ENCODE measurements at places on chromosomes 6 and 20.

DNA sequence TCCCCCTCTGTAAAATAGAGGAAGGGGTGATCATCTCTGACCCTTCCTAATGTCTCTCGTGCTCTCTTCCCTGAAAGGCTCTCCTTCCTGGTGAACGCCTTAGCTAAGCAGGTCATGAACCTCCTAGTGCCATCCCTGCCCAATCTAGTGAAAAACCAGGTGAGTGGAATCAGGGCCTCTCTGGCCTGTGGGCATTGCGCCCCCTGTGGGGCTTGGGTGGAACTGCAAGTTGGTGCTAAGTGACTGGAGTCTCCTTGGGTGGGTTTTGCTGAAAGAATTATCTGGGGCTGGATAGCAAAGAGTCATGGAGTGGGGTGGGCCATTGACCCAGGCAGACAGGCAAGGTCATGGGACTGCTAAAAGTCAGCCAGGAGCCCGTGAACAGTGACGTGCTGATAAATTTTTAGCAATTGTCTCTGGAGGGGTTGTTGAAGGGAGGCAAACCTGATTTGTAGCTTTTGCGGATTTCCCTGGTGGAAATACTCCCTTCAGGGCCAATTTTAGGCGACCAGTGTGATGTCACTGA lies 8.9 kb downstream of the BPIFB1 start:
- peak; percentile 90 for DNase-seq

GRCh38 chr6:151388997-151389617 lies 2.3 kb downstream of the ZBTB2 start:
- no peak for DNase-seq

DNA sequence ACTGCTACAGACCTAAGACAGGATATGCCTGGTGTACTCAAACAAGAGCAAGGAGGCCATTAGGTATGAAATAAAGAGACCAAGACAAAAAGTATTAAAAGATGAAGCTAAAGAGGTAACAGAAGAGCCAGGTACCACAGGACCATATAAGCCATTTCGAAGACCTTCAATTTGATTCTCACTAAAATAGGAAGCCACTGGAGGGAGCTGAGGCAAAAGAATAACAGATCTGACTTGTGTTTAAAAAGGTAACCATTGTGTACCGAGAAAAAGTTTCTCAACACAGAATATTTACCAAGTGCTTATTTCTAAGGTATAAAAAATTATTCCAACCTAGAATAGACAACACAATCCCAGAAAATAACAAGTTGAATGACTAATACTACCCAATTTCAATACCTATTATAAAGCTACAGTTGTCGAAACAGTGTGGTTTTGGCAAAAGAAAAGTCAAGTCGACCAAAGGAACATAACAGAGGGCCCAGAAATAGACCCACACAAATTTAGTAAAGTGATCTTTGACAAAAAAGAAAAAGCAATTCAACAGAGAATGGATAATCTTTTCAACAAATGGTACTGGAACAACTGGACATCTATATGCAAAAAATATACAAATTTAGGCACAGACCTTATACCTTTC lies 125.3 kb upstream of the DST start:
- no peak for DNase-seq

GRCh38 chr6:156851454-156851921 lies 74.3 kb downstream of the ARID1B start:
- DNase-seq, result no peak

DNA sequence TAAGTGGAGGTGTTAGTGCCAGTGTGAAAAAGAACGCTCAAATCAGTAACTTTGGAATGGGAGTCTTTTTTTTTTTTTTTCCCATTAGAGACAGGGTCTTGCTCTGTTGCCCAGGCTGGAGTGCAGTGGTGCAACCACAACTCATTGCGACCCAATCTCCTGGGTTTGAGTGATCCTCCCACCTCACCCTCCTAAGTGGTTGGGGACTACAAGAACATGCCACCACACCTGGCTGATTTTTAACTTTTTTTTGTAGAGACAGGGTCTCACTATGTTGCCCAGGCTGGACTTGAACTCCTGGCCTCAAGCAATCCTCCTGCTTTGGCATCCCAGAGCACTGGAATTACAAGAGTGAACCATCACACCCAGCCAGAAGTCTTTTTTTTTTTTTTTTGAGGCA lies 19.7 kb downstream of the LATS1 start:
- DNase-seq, result no peak

GRCh38 chr6:47621838-47622449 lies 76.4 kb upstream of the ADGRF4 start:
- no peak for DNase-seq

- DNase-seq, result peak; percentile 61
Observed at GRCh38 chr20:20814685-20815084, 102.2 kb upstream of the RALGAPA2 start.

DNA sequence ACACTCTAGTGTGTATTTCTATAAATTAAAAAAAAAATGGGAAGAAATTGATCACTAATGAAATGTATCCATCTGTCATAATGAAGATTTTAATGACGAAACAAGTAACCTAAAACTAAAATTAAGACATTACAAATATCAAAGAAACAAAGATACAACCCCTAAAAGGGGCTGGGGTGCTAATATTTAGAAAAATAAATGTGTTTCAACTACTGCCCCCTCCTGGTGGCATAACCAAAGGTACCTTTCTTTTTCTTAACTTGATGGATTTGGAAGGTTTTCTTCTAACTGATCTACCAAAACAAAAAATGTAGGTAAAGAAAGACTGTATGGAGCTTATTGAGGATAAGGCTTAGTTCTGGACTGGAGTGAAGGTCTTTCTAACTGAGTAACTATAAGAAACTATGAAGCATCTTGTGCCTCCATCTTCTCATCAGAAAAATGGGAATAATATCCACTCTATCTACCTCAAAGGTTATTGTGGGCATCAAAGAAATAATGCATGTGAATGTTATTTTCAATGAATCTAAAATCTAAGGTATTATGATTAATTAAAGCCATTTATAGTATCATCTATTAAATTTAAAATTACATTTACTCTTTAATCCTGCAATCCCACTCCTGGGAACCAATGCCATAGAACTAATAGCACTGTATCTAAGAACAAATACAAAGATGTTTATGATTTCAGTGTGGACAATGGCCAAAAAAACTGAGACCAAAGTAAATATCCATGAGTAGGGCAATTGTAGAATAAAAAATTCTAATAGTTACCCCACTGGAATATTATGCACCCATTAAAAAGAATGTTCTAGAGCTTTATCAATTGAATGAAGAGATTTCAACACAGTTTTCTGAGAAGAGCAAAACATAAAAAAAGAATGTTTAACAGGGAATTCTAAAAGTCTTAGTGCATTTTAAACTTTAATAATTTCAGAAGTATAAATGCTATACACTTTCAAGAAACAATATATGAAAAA lies 117.2 kb downstream of the BACH2 start:
- no peak for DNase-seq

GRCh38 chr6:21426841-21427490 lies 166.6 kb upstream of the SOX4 start:
- no peak for DNase-seq

- no peak for DNase-seq
Observed at GRCh38 chr6:156880913-156881312, 103.7 kb downstream of the ARID1B start.

GRCh38 chr6:34391473-34391785 lies 1.0 kb downstream of the NUDT3 start:
- no peak for DNase-seq

DNA sequence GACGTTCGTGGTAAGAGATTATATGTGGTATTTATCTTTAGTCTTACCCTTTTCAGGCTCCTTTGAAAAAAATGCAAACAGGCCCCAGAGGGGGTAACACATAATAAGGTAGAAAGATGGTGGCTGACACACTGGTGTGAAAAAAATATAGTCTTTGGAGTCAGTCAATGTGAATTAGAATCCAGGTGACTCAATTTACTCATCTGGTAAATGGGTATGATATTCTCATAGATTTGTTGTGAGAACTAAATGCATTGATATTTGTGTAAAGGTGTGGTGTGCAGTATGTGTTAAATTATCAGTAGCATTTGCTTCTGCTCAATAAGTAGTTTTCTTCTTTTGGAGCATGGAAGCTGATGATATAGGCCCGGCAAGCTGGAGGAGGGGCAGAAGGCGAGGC lies 25.7 kb downstream of the CD83 start:
- no peak for DNase-seq

GRCh38 chr20:1493536-1493935 lies 2.3 kb upstream of the SIRPB2 start:
- no peak for DNase-seq

- DNase-seq, result peak; percentile 22
Observed at GRCh38 chr6:130293800-130294199, 71.0 kb upstream of the SAMD3 start.

GRCh38 chr6:134080171-134080795 lies 27.9 kb upstream of the SLC2A12 start:
- DNase-seq, result no peak

DNA sequence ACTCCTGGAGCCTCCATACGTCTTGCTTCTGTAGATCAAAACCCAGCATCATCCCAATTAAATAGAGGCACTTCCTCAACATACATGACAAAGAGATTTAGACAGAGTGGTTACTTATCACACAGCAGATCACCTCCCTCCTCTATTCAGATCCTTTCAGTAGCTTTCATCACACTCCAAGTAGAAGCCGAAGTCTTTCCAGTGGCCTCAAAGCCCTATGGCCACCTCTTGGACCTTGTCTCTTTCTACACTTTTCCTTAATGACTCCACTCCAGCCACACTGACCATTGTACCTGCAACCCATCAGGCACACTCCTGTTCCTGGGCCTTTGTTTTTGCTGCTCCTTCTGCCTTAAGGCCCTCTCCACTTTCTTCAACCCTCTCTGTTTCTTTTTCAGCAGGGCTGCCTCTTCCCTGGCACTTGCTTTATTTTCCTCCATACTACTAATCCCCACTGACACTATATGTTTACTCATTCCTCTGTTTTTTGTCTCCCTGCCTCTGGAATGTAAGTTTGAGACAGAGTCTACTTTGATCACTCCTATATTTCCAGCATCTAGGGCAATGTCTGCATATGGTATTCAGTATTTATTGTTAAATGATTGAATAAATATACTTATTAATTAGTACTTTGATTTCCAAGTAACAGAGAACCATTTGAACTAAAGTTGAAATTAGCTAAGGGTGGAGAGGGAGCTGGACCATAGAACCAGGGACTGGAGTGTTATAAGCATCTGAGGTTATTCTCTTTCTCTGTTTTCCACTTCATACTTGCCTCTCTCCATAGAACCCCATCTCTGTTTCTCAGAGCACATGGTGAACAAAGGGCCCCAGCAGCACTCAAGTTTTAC lies 43.4 kb upstream of the TRAM2 start:
- DNase-seq, result no peak

DNA sequence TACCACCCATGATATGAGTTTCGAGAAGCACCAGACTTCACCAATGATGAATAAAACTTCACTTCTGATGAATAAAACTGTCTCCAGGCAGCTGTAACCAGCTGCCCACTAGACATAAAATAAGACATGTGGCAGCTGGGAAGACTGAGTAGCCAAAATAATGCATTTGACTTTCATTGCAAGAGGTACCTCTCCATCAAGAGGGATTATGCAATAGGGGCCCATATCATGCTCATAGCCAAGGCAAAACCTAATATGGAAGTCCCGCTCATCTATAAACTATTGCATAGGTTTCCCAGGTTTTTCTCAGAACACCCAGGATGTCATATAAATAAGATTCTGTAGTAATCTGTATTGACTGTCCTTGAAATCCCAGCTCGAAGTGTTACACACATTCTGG lies 155.5 kb downstream of the SIM1 start:
- no peak for DNase-seq

DNA sequence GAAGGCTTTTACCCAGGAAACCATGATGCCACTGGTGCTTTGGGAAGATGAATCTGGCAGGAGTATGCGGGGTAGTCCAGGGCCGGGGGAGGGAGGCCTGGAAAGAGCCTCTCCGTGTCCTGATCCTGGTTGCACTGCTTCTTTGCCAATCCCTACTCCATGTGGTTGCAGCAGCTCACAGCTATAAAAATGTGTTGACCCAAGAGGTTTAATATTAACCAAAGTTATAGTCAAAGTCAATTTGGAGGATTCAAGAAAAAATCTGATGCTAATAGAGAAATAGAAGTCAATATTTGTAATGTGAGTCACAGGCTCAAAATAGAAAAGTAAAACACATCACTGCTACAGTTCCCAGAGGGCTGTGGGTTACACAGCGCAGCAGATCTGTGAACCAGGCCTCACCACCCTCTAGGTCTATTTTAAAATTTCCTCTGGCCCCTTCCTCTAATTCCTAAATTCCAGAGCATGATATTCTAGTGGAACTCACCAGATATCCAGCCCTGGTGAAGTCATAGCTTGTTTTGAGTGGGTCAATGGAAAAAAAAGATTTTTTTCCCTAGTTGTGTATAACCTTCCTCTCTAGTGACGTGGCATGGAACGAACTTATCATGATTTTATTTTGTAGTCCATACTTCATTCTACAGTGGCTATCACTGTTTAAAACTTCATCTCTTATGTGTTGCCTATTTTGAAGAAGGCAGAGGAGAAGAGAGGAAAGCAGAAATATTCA lies 63.2 kb upstream of the BMP2 start:
- no peak for DNase-seq

GRCh38 chr6:36660771-36661471 lies 17.6 kb upstream of the CDKN1A start:
- DNase-seq, result peak; percentile 98

DNA sequence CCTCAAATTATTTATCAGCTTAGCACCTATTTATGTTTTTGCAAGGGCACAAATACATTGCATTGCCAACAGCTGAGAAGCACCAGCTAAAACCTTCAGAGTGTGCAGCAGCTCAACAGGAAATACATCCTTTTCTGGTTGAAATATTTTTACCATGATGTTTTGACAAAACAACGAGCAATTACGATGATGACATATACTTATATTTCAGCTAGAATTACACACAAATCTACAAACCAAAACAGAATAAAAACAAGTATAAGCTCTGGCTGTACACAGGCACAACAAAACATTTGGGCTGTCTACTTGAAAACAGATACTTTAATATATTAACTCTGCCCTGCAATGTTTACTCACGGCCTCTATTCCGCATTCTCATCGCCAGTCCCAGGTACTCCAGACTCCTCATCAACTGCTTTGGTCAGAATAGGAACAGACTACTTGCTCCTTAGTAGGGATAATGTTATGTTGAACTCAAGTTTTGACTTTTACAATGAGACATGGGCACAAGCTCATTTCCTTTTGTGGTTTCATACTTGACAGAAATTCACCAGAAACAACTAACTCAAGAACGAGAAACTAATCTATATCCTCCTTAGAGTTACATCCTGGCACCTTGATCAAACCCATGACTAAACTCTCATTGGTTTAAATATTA lies 377.6 kb downstream of the ESR1 start:
- DNase-seq, result no peak

- DNase-seq, result no peak
Observed at GRCh38 chr6:170374571-170375444, 68.2 kb downstream of the FAM120B start.

Measured in H7 (cell line).